ENCODE measurements at places on chromosomes 13 and 19.
A peak's percentile ranks its signal among the peaks of the same experiment; 100 is the strongest.

GRCh38 chr19:46299004-46299509, 2.2 kb downstream of the HIF3A start:
- no peak for DNase-seq

GRCh38 chr13:40391788-40392187, 274.7 kb downstream of the FOXO1 start:
- DNase-seq: no peak

DNA sequence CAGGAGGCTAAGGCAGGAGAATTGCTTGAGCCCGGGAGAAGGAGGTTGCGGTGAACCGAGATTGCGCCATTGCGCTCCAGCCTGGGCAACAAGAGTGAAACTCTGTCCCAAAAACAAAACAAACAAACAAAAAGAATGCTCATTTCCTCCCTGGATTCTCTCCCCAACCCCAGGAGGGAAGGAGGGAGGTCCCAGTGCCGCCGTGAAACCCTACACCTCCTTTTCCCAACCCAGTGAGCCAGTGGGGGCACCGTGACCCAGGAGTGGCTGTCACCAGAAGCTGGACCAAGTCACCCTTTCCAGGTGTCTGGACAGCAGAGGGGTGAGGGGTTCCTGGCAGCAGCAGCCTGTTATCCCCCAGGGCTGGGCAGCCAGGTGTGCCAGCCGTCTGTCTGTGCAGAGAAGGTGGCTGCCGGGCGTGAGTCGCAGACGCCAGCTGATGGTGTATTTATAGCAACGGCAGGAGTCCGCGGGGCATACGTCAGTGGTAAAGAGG, 23.5 kb downstream of the NFIC start:
- no peak for DNase-seq

DNA sequence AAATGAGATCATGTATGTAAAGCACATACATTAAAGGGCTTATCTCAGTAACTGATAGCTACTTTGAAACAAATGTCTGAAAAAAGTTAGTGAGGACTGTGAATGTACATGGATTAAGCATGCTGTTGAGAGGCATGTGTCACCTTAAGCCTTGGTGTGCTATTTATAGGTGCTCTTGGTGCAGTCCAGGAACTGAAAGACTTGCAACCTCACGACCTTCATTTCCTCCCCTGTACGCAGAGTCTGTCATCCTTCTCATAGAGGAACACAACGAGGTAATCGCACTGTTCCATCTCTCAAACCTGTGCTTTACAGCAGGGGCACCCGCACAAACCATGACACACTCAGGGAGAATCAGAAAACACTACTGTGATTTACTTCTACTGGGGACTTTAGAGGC, 65.6 kb downstream of the UFM1 start:
- DNase-seq: no peak

DNA sequence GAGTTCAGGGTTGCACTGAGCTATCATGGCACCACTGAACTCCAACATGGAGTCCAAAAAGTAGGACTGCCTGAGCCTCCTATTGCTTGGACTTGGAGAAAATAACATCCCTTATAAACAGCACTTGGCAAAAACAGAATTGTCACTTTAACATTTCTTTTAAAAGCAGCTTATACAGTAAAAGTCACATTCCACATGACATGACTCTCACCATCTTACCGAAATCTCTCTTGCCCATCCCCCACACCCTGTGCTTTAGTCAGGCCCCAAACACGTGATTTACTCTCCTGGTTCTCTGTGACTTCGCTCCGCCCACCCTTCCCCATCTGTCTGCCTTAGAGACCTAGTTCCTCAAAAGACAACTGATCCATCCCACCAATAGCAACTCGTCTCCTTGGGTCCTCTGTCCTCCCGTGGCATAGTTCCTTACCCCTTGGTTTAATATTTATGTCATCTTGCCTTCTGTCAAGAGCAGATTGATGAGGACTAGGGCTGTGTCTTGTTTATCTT, 4.6 kb downstream of the SAFB start:
- no peak for DNase-seq

GRCh38 chr19:39403331-39404312, 3.0 kb upstream of the ZFP36 start:
- DNase-seq: peak; percentile 96

DNA sequence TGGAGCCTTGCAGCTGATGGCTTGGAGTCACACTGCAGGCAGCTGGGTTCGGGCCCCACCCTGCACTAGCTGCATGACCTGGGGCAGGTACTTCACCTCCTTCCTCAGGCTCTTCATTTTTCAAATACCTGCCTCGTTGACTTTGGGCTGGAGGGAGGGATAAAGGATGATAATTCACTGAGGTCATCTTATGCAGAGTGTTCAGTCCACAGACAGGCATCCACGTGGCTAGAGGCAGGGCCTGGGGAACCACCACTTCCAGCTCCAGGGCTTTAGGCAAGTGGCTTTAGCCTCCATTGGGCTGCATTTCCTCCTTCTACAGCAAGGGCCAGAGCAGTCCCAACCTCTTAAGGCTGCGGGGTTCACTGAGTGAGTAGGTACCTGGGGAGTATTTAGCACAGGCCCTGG, 84.8 kb downstream of the SIPA1L3 start:
- no peak for DNase-seq

GRCh38 chr13:113603116-113603710, 18.7 kb downstream of the TFDP1 start:
- no peak for DNase-seq

DNA sequence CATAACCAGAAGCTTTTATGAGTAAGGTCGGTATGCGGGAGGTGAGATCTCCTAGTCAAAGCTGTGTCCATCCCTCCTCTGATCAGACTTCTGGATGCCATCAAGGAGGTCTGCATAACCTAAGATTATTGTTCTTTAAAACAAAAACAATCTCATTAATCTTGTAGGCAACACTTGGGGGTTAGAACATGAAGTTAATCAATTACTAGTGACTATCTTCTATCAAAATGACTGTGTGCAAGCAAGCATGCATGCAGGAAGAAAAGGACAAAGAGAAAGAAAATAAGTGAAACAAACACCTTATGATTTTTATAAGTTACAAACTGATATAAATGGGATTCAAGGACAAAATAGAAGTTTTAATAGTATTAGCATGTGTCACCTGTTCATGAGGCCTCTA, 2435.9 kb upstream of the PCDH20 start:
- DNase-seq: no peak

DNA sequence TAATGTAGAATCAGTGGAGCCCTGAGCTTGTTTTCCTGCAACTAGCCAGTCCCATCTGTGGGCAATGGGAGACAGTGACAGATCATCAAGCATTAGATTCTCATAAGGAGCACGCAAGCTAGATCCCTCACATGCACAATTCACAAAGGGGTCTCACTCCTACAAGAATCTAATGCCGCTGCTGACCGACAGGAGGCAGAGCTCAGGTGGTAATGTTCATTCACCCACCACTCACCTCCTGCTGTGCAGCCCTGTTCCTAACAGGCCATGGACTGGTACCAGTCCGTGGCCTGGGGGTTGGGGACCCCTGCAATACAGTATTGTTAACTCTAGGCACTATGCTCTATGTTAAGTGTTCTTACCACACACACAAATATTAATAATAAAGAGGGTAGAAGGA, 362.8 kb downstream of the RBM26 start:
- no peak for DNase-seq

- no peak for DNase-seq
Measured at GRCh38 chr19:38740257-38740592, 4.0 kb downstream of the CAPN12 start.
